ENCODE measurements at places on chromosomes 7 and 10.

DNA sequence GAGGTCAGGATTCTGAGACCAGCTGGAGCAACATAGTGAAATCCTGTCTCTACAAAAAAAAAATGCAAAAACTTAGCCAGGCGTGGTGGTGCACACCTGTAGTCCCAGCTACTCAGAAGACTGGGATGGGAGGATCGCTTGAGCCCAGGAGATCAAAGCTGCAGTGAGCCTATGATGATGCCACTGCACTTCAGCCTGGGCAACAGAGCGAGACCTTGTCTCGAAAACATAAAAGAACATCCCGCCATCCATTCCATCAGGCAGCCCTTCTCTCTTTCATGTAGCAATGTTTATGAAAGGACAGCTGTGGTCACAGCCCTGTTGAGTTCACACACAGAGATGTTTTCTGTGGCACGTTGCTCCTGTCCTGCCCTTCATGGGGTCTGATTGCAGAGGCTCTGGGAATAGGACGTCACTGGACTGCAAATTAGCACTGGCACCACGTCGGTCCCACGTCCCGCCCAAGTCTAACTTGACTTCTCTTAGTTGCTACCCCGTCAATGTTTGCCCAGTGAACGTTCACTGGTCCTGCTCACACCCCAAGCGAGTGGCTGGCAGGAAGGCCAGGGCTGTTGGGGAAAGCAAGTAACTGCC, 64.5 kb upstream of the MYL10 start:
- no peak for DNase-seq

GRCh38 chr10:130941886-130942285, 369.6 kb downstream of the TCERG1L start:
- DNase-seq: no peak

DNA sequence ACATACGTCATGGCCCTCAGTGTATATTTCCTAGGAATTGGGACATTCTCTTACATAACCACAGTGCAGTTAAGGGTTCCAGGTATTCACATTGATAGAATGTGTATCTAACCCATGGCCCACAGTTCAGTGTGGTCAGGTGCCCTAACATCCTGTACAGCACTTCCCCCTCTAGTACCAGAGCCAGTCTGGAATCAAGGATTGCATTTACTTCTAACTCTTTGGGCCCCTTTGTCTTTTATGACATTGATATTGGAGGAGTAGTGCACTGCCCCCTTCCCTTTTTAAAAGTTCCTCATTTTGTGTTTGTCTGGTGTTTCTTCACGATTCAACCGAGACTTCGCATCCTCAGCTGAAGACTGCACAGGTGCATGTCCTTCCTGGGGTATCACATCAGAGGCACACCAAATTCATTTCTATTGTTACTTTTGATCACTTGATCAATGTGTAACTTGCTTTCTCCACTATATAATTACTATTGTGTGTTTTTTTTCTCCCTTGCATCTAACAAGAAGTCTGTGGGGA, 22.4 kb upstream of the NPFFR1 start:
- no peak for DNase-seq

GRCh38 chr10:22643775-22644174, 70.6 kb downstream of the PIP4K2A start:
- no peak for DNase-seq

DNA sequence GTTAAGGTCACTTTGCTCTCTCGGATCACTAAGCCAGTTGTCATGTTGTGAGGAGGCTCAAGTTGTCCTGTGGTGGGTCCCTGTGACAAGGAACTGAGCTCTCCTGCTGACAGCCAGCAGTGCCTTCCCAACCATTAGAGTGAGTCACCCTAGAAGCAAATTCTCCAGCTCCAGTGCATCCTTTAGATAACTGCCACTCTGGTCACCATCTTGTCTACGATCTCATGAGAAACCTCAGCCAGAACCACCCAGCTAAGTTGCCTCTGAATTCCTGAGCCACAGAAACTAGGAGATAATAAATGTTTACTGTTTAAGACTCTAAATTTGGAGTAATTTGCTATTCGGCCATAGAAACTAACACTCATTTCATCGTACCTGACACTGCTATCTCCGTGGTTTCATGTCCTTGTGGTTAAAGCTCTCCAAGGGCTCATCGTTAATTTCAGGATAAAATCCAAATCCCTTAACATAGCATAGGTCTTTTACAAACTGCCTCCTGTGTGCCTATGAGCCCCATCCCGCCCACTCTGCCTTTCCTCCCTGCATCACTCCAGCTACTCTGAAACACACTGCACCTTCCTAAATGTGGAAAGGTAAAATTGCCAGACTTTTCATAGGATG, 56.5 kb upstream of the WIPF3 start:
- DNase-seq: no peak

- DNase-seq: no peak
Observed at GRCh38 chr7:88818552-88818951, 23.0 kb upstream of the TEX47 start.
